A673 (cell line): ENCODE measurements at places on chromosomes 1 and 21.

DNA sequence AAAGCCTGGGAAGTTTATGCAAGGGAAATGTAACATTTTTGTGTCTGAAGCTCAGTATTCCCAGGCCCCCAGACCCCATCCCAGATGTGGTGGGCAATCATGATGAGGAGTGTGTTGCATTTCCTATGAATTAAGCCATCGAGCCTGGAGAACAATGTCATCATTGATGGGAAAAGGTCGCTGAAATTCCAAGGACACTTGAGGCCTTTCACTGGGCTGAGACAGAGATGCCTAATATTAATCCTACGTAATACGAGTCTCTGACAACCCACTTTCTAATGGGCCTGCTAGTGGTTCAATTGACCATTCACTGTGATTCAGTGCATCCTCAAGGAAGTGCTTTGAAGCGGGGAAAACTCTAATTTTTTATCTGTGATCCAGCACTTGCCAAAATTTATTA lies 291.6 kb downstream of the PLPP3 start:
- DNase-seq: no peak

DNA sequence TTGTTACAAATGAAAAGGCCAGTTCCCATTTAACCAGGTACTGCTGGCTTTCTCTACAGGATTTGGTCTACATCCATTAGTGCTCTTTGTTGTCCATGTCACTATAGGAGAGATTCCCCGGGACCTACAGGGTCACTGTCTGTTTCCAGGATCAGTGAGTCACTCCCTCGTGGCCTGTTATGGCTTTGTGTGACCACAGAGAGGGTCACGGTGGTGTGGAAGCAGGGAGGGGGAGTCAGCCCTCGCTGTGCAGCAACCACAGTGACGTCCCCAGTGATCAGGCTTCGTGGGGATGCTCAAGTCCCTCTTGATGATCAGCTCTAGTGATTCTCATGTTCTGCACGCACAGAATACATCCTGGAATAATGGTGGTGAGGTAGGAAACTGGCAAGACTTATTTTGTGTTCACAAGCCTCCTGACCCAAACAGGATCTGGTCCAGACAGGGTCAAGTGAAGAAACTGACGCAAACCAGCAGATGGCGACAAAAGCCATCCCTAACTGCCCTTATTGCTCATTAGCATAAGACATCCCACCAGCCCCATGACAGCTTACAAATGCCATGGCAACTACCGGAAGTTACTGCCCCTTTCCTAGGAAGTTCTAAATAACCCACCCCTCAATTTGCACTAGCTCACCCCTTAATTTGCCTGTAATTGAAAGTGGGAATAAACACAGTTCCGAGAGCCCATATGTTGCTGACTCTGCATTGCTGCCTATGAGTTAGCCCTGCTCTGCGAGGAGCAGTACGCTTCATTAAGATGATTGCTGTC lies 98.5 kb downstream of the DISC1 start:
- DNase-seq: peak; percentile 69

DNA sequence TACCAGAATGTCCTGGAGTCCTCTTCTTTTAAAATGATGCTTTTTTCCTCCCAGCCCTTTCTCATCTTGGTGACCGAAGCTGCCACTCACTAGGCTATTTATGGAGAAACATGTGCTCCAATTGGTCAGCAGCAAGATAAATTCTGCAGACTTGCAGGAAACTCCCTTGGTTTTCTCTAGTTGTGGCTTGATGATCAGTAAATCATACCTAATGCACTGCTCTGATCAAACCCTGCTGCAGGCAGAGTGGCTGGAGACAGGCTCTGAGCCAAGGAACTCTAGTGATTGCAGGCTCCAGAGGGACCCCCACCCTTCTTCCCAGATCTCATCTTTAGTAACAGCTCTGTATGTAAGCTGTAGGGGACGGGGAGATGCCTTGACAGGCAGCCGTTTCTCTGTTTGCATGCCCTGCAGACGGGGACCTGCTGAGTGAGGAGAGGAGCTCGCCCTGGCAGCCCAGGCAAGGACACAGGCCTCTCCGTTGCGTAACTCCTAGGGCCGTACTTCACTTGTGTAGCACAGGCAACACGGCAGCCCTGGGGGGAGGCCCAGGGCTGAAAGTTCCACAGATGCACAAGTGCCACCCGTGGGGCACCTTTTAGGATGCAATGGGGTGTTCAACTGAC lies 14.5 kb downstream of the SLC6A17 start:
- DNase-seq: no peak

GRCh38 chr21:41812679-41813078 lies 45.8 kb upstream of the RIPK4 start:
- no peak for DNase-seq

- DNase-seq: no peak
Observed at GRCh38 chr1:159612211-159612885, 24.7 kb downstream of the APCS start.

DNA sequence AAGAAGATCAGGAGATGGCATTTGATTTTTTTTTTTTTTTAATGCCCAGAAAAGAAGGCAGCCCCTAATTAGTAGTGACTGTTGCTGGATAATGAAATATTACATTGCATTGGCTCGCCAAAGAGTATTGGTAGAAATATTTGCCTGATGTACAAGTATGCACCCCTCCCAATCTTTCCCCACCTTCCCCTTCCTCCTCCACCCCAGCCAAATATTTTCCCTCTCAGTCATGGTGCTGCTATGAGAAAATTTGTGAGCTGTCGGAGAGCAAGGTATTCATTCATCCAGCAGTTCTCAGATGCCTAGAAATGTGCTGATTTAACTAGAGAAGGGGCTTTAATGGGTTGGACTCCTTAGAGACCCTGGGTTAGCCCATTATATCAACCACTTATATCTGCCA lies 50.5 kb upstream of the IKBKE start:
- DNase-seq: no peak
